ENCODE measurements at places on chromosomes 3 and 15. TPM values are rescaled to one million over a fixed set of nuclear protein-coding genes. Genes with fewer than 3 reads are reported as not detected.

- DNase-seq: no peak
Measured at GRCh38 chr15:73240866-73241499, 127.8 kb downstream of the HCN4 start.

DNA sequence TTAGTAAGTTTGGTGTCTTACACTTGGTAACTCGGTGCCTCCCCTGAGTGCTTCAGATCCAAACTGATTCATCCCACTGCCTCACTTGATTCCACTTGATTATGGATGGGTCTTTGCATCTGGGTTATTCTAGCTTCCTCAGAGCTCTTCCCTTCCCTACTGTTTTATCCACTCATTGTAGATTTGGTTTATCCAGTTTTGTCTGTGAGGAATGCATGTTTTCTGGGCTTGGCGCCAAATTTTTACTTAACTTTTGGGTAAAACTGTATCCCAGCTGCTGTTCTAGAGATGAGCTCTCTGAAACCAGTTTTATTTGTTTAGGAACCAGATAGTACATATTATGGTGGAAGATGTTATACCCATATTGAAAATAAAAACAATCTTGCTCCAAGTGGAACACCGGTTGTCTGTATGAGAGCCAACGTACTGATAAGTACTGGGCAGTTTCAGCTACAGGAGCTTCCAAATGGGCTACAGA is 20.9 kb downstream of the RAD54L2 start:
- DNase-seq: no peak

DNA sequence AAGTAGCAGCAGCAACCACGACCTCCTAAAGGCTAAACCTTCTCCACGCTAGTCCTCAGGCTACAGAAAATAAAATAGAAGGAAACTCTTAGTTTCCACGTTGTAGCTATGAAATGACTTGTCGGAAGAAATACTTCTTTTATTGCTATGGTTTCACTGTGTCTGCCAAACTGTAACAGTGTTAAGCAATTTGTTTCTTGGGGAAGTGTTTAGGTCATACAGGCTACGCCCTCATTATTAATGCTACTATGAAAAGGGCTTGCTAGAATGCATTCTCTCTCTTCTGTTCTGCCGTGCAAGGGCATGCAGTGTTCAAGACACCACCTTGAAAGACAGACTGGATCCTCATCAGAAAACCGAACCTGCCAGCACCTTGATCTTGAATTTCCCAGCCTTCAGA is 462.7 kb downstream of the PLOD2 start:
- no peak for DNase-seq

Gene MKRN3
- not detected for total RNA-seq
